T-helper 17 cell (primary cell): ENCODE measurements at places on chromosomes 2 and 18.

GRCh38 chr18:27901424-27902226 lies 275.3 kb downstream of the CDH2 start:
- no peak for DNase-seq

- no peak for DNase-seq
These were observed 38.3 kb upstream of the BMPR2 start for GRCh38 chr2:202337706-202338346.

- DNase-seq, result no peak
These were observed 92.7 kb downstream of the DDX1 start for GRCh38 chr2:15684161-15685039.

DNA sequence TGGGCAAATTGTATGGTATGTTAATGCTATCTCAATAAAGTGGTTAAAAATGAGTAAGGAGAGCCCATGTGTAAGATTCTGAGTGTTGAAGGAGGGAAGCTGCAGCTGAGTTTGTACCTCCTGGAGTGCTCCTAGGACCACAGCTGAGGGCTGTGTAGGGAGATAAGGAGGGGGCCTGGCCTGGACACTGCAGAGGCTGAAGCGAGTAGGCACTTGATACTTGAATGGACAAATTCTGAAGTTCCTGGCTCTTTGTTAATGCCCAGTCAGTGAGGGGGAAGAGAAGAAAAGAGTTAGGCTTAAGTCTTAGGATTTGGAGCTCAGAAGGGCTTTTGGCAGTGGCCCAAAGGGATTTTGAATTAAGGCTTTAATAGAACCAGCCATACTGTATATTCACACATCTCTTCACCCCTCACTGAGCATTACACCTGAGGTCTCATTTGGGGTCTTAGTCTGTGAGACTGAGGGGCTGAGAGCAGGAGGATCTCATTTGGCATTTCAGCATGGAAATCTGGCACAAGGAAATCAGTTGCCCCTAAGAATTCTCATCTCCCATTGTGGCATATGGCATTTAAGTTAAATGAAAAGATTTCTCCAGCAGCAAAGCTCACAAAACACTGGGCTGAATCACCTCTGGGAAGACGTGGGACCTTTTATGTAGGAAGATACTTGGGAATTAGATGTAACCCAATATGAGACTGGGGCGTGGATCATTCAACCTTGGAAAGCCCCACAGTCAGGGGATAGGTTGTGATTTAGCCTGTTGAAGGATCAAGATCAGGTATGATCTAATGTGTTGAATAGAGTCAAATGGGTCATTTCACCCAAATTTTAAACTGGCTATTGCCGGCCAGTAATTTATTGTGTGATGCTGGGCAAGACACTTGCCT lies 46.8 kb downstream of the LIPG start:
- DNase-seq, result no peak

GRCh38 chr2:20577495-20578235 lies 73.2 kb downstream of the HS1BP3 start:
- DNase-seq, result no peak

DNA sequence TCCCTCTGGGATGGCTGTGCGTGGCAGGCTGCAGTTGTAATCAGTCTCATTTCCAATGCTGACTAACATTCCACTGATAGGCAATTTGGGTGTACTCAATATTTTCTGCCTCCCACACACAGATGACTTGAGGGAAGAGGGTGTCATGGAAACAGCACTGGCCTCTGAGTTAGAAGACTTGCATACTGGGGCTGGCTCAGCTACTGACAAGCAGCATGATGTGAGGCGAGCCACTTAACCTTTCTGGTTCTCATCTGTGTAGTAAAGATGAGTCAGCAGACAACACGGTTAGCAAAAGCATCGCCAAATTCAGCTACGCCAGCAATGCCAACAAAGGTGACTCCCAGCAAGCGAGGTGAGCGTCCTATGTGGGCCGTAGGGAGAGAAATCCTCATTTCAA lies 73.5 kb downstream of the COLEC12 start:
- DNase-seq, result no peak

DNA sequence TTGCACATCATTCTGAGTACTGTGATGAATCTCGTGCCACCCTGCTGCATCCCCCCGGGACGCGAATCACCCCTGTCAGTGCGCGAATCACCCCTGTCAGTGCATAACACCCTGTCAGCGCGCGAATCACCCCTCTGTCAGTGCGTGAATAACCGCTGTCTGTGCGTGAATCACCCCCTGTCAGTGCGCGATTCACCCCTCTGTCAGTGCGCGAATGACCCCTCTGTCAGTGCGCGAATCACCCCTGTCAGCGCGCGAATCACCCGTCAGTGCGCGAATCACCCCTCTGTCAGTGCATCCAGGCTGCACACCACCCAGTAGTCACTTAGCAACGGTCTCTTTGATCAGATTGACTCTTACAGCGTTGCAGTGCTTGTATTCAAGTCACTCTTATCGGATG lies 134.4 kb upstream of the TPO start:
- no peak for DNase-seq

- no peak for DNase-seq
These were observed 79.4 kb downstream of the EIPR1 start for GRCh38 chr2:3298191-3298590.

- DNase-seq, result no peak
These were observed 645.7 kb downstream of the SLC4A3 start for GRCh38 chr2:220273082-220273481.

- DNase-seq, result no peak
These were observed 20.5 kb downstream of the SLC25A52 start for GRCh38 chr18:31740180-31740579.

GRCh38 chr2:235050980-235051351 lies 99.1 kb downstream of the SH3BP4 start:
- no peak for DNase-seq

DNA sequence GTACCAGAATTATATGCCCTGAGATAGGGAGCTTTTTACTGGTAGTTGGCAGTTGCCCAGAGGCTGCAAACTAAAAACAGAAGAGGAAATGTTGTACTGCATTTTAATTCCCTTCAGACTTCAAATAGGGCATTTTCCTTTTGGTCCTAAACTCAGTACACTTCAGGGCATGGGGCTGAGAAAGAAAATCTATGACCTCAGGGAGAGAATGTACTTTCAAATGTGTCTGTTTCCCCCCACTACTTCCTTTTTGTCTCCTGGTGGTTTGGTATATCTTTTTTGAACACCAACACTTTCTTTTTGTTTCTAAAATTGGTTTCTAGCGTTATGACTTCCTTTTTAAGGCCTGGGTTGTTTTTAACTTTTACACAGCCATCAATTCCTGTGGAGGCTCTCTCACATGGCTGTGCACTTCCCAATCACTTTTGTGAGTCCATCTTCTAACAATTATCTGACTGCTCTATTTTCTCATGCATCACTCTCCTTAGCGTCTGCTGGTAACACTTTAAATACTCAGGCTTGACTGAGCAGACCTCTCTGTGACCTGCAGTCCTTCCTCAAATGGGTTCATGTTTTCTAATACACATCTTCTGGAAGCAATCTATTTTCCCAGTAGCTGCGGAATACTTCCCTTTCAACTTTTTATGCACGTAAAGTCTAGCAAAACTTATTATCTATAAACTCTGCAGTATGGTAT lies 596.0 kb downstream of the LRP1B start:
- no peak for DNase-seq

- DNase-seq, result no peak
These were observed 23.9 kb downstream of the C18orf54 start for GRCh38 chr18:54381640-54382039.

DNA sequence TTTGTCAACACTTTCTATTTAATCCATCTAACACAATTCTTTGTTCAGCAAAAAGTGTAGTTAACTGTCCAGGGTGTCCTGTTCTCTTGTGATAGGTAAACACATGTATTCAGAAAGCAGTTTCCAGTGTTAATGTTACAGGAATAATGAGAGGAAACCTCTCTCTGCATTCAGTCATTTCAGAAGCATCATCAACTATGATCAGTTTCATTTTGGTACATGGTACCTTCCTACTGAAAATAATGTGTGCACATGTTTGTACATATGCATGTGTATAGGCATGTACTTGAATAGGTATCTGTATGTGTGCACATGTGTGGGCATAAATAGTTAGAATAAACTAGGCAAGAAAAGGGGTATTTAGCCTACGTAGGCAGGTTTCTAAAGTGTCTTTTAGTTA lies 16.6 kb downstream of the EFEMP1 start:
- DNase-seq, result no peak

- no peak for DNase-seq
These were observed 62.8 kb downstream of the EMILIN2 start for GRCh38 chr18:2909431-2910140.

DNA sequence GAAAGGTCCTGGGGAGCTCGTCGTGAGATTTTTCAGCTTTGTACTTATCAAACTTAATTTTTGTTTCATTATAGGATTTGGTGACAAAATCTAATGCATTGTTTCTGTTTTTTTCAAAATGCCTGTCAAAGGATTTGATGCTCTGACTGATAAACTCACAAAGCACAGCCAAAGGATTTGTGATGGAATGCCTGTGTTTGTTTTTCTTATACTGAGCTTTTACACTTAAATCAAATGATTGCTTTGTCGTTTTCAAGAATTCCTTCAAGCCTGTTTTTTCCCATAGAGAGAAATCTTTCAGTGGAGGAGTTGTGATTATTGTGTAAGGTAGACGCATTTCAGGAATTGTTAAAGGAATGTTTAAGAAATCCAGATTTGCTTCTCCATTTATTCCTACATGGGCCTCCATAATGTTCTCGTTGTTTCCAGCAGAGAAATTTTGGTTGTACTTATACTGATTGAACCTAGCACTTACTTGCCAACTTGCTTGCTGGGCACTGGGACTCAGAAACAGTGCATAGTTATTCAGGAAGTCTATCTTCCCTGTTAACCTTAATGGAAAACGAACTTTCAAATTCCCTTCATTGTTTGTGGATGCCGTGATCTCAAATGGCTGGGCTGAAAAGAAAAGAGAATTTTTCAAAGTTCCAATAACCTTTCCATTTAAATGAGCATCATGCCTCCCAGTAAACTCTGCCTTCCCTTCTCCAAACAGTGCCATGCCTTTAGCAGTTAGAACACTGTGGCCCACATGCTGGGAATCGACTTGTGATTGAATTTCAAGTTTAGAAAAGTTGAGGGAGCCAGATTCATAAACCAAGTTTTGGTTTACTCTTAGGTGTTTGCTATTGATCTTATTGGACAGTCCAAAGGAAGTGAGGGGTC lies 36.5 kb downstream of the APOB start:
- no peak for DNase-seq

DNA sequence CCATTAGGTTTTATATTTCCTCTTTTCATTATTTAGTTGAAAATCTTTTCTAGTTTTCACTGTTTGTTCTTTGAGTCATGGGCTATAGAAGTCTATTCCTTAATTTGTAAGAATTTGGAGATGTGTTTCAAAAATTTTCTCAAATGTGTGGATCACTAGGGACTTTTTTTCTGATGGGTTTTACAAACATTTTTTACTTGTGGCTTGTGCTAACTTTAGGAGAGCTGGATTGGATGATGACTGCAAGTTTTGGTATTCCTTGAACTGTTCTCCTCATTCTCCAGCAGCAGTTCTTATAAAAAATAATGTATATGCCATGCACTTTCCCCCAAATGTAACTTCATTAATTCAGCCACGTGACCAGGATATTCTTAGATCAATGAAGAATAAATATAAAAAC lies 94.7 kb upstream of the CWC22 start:
- no peak for DNase-seq

- DNase-seq, result no peak
These were observed 274.9 kb downstream of the NR4A2 start for GRCh38 chr2:156057647-156058046.

DNA sequence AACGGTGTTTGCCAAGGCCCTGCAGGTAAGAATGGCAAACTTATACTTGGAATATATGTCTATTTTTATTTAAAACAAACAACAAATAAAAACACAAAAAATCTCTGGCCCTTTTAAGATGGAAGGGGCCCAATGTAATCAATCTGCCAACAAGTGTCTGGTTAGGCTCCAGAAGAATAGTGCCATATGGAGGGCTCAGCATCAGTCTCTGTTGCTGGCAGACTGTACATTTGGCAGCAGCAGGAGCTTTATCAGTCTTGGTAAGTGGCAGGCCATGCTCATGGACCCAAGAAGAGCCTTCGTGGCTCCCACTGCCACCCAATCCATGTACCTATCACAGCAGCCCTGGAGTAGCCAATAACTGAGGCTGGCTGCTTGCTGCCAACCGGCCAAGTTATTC lies 101.1 kb downstream of the GALNT3 start:
- no peak for DNase-seq

GRCh38 chr2:234949762-234950434 lies 1.9 kb upstream of the SH3BP4 start:
- DNase-seq, result no peak

DNA sequence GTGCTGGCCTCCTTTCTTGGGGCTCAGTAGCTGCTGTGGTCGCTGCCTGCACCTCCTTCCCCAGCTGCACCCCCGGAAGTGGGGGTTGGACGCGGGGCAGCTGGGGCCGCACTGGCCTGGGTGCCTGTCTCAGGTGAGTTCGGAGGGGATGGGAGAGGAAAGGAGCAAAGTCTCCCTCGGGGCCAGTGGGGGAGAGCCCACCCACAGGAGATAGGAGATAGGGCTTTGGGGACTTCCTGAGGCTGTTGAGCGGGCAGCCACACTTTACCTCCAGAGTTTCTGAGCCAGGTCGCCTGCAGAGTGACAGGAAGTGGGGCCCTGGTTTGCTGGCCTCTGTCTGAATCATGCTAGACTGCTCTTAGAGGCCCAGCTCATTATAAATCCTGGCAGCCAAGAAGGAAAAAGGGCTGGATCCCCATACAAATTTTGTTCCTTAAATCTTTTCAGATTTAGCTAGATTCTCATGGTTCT lies 8.1 kb downstream of the MBP start:
- DNase-seq, result peak; percentile 25

DNA sequence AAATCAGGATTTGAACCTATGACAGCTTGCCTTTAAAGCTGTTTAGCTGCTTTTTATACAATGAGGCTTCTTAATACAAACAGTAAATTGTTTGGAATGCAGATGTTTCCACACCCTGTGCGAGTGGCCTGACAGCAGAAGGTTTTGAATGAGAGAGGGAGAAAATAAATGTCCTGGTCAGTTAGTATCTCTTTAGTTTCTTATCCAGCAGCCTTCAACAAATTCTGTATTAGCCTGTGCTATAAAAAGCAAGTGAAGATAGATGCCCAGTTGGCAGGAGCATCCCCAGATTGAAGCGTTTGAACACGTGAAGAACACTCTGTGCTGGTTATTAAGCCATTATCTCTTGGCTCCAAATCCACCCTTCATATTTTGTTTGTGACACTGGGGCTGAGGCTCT lies 70.6 kb downstream of the CERS6 start:
- no peak for DNase-seq

- no peak for DNase-seq
These were observed 292.4 kb downstream of the TRIB2 start for GRCh38 chr2:13009027-13009642.

GRCh38 chr18:79423211-79424007 lies 27.7 kb downstream of the NFATC1 start:
- DNase-seq, result no peak

DNA sequence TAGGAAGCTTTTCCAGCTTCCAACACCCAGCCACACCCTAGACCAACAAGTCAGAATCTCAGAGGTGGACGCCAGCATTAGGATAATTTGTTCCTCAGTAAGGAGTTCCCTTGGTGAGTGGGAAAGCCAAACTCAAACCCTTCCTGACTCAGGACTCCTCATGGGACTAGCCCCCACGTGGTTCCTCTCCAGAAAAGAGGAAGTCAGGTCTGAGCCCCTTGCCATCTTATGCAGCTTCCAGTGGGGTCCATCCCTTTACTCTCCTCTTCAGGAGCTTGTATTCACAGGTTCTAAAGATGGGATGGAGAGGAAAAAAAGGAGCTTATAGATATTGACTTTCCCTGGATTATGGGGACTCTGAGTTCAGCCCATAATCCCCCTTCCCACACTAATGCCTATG lies 14.8 kb upstream of the NOTO start:
- no peak for DNase-seq

GRCh38 chr18:49856496-49856895 lies 43.2 kb upstream of the ACAA2 start:
- no peak for DNase-seq

- DNase-seq, result no peak
These were observed 14.4 kb upstream of the TMEM131 start for GRCh38 chr2:98009887-98010760.
